ENCODE measurements at places on chromosomes 13 and 19. TPM values are rescaled to one million over a fixed set of nuclear protein-coding genes. Genes with fewer than 3 reads are reported as not detected.

CGB7 gene
- not detected for total RNA-seq

GRCh38 chr13:40648040-40648439 is 18.4 kb downstream of the FOXO1 start:
- no peak for DNase-seq

DNA sequence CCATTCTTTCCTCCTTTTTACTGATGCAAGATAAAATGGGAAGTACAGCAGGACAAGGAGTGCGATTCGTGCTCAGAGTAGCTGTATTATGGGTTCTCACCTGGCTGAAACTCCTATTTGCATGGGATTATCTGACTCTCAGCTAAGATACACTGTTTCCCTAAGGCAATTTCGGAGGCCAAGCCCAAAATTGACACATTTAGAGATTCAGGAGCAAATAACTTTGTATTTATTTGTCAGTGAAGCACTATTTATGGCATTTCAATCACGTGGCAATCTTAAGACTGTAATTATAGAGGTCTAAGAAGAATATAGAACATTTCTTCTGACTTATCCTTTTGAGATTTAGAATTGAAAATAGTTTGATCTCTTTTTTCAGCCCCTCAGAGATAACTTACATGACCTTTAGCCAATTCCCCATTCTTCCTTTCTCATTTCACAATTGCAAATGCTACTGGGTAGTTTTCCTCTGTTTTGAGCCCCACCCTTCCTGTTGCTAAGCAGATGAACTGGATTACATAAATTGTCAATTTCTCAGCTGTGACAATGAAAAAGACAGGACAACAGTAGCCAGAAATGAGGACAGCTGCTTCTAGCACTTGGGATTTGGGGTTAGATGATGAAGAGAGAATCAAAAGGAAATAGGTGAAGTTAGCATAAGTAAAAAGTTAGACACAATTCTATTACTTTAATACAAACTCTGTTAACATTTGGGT is 122.7 kb upstream of the FRY start:
- DNase-seq: no peak

- peak; percentile 63 for DNase-seq
Measured at GRCh38 chr13:52128714-52129700, at the start of gene NEK5. NEK5 (minus strand) TSS chr13:52129073; CDS start chr13:52127482, 1,591 bp downstream.

ACP7 gene
- not detected for total RNA-seq

DNA sequence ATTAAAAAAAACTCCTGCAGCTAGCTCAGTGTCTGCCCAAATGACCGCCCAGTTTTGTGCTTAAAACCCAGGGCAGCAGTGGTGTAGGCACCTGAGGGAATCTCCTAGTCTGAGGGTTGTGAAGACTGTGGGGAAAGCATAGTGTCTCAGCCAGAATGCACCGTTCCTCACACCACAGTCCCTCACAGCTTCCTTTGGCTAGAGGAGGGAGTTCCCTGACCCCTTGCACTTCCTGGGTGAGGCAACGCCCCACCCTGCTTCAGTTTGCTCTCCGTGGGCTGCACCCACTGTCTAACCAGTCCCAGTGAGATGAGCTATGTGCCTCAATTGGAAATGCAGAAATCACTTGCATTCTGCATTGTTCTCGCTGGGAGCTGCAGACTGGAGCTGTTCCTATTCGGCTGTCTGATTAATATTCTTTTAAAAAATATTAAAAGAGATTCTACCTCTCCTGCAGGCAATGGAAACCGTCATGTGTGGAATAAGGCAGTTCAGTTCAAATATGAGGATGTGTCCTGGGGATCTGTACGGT is 645.7 kb downstream of the FGF9 start:
- no peak for DNase-seq

- DNase-seq: no peak
Measured at GRCh38 chr19:17863520-17864182, 3.9 kb downstream of the RPL18A start.

AMER2 gene
- not detected for total RNA-seq

GRCh38 chr13:68291595-68291994 is 1061.5 kb upstream of the PCDH9 start:
- no peak for DNase-seq

NOVA2 gene
- not detected for total RNA-seq
